ENCODE measurements at places on chromosomes 2 and 18.

DNA sequence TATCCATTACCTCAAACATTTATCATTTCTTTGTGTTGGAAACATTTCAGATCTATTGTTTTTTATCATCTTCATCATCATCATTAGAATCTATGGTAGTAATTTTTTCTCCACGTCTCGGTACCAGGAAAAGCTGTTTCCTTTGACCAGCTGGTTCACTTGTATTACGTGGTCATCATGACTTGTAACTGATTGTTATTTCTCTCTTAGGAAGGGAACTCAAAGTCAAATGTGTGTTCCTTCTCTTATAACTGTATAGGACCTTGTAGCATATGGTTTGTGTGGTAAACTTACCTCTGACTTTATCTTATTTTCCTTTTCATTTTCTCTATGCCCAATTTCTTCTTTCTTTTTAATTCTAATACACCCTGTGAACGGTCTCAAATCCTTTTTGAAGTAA, 16.5 kb downstream of the NCOA1 start:
- ATAC-seq, result no peak

GRCh38 chr2:36403675-36404230, 48.2 kb downstream of the CRIM1 start:
- ATAC-seq, result peak; percentile 97

GRCh38 chr2:129193961-129194360, 785.5 kb upstream of the RAB6C start:
- ATAC-seq, result no peak

DNA sequence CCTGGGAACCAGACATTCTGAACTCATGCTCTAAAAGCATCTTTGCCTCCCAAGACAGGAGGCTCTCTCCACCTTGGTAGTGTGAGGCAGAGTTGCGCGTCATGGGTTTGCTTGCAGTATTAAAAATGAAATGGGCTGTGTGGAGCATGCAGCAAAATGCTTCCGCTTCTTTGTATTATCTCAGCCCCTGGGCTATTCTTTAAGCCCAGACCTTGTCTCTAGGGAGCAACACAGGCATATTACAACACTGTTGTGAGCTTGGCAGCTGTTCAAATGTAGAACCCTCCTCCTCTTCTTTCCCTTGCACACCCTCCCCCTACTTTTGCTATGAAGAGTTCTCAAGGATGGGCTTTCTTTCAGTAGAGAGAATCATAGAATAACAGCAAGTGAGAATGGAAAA, 185.1 kb upstream of the LHCGR start:
- ATAC-seq, result no peak

DNA sequence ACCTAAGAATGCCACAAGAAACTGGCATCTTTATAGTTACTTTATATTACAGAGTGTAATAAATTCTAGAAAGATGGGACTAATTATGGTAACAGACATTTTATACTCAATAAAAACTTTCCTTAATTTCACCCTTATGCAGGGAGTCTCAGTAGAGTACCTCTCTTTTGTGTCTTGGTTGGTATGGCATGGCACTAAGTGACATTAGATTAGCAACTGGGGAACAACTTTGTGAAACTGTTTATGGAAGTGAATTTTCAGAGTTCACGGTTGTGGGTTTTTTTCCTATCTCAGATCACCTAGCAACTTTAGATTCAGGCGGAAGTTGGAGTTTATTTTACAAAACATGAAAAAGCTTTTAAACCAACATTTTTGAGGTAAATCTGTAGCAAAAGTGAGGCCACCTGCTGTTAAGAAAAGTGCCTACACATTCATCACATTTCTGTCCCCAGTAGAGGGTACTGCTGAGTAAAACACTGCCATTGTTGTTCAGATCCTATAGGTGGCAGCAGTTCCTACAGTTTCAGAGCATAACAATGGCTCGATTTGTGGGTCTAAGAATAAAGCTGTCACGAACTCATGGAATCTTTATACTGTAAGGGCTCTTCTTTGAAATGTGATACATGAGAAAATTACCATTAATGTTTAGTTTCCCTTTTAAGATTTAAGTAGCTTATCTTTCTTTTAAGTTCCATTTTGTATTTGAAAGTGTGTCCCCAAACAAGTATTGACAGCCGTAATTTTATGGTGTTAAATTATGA, 117.6 kb downstream of the CAMKMT start:
- ATAC-seq, result peak; percentile 96

DNA sequence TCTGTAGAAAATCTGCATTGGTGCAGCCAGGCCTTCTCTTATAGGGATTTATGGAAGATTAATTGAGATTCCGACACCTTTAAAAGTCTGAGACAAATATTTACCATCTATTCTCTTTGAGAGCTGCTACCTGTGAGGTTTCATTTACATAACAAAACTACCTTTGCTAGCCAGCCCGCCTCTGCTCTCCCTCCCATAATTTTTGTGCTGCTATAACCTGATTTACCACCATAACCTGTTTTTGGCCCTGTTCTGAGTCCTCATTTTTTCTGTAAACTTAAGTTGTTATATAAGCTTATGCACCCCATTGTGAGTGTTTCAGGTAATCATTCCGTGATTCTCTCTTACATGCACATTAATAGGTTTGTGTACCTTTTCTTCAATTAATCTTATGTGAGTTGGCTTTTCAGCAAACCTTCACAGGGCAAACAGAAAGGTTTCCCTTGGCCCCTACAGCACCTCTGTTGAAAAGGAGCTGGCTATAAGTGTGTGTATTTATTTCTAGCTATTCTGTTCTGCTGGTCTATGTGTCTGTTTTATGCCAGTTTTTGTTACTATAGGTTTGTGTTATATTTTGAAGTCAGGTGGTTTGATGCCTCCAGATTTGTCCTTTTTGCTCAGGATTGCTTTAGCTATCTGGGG, 114.9 kb upstream of the XIRP2 start:
- no peak for ATAC-seq

GRCh38 chr2:6993936-6994335, 76.7 kb downstream of the RNF144A start:
- ATAC-seq, result no peak

DNA sequence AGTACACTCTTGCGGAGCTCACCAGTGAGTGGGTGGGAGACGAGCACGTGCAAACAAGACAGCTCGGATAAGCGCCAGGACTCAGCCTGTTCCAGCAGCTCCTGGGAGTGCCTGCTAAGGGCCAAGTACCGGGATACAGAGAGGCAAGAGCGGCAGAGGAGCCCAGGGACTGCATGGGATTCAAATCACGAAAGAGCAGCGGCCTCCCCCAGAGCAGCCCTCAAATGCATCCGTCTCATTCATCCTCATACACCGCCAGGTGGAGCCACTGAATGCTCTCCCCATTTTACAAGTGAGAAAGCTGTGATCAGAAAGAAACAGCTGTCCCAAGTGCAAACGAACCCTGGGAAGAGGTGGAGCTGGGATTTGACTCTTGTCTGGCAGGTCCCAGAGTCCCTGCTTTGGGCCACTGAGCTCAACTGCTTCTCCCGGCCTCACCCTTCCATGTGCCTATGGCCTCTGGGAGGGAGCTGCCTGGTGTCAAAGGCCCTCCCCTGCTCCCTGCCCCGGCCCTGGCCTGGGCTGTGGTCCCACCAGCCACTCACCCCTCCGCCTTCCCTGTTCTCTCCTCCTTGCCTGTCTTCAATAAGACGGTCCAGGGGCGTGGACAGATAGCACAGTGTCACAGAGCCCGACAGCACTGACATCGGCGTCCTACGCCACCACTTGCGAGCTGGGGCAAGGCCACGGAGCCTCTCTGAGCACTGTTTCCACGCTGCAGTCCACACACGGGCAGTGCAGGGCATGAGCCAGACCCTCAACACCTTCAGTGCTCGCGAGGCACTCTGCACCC, 72.8 kb upstream of the TAF1B start:
- peak; percentile 59 for ATAC-seq

GRCh38 chr18:45330170-45330594, 285.1 kb upstream of the SLC14A2 start:
- no peak for ATAC-seq

DNA sequence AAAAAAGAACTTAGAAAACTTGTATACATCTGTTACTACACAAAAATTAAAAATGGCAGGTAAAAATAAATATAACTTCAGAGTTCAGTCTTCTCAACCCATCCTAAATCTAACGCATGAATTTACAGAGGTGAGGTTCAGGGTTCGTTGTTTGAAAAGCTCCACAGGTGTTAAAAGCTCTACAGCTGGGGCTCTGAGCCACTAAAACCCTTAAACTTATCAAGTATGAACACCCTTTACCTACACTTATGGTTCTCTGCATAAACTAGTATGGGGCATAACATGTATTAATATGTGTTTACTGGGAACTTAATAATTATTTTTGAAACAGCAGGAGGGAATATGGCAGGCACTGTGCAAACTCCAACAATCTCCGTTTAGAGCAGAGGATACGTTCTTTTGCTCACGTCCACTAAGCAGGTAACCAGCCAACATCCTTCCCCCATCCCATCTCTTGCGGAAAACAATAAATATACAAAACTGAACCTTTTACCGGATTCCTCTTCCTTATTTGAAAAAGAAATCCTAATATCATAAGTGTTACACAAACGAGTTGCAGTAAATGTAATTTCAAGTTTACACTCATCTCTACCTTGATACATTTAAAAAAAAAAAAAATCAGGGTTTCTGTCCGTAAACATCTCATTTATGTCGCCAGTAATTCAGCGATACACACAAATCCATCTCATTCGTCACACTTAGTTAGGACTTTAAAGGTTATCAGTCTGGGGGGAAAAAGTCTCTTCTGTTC, 1.3 kb downstream of the PIAS2 start:
- ATAC-seq, result no peak
